ENCODE measurements at places on chromosomes 1 and 21.

GRCh38 chr1:24905355-24905978 is 24.6 kb downstream of the RUNX3 start:
- no peak for DNase-seq

GRCh38 chr1:237141502-237141901 is 99.5 kb downstream of the RYR2 start:
- no peak for DNase-seq

- no peak for DNase-seq
Measured at GRCh38 chr1:88731475-88732269, 47.6 kb downstream of the PKN2 start.

GRCh38 chr1:183699616-183700160 is 46.6 kb upstream of the APOBEC4 start:
- no peak for DNase-seq

GRCh38 chr1:111600886-111601386 is 18.7 kb upstream of the RAP1A start:
- DNase-seq, result no peak

GRCh38 chr1:30600258-30600657 is 123.1 kb downstream of the MATN1 start:
- no peak for DNase-seq

DNA sequence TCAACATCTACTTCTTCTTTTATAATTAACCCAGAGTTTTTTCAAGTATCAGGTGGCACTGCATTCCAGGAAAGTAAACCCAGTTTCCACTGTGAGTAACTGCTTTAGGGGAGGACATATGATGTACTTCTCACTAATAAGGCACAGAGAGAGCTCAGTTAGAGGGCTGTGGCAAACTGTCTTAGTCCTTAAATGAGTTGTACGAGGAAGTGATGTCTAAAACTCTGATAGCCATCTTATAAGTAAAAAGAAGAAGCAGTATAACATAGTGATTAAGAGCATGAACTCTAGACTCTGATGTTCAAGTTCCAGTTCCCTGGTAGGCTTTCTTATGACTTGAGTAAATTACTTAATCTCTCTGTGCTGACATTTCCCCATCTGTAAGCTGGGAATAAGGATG is 58.7 kb upstream of the PTGS2 start:
- DNase-seq, result no peak

DNA sequence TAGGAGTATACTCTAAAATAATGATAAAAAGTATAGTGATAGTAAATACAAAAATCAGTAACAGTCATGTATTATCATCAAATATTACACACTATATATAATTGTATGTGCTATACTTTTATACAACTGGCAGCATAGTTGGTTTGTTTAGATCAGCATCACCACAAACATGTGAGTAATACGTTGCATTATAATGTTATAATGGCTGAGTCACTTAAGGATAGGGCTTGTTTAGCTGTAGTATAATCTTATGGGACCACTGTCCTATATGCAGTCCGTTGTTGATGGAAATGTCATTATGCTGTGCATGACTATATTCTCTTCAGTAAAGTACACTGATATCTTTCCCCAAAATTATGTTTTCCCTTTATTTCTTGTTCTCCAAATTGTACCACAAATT is 92.8 kb downstream of the LYPLAL1 start:
- DNase-seq, result no peak

GRCh38 chr21:44492567-44493385 is 37.5 kb downstream of the LRRC3 start:
- no peak for DNase-seq

GRCh38 chr1:224783006-224783651 is 146.3 kb upstream of the DNAH14 start:
- DNase-seq, result no peak

DNA sequence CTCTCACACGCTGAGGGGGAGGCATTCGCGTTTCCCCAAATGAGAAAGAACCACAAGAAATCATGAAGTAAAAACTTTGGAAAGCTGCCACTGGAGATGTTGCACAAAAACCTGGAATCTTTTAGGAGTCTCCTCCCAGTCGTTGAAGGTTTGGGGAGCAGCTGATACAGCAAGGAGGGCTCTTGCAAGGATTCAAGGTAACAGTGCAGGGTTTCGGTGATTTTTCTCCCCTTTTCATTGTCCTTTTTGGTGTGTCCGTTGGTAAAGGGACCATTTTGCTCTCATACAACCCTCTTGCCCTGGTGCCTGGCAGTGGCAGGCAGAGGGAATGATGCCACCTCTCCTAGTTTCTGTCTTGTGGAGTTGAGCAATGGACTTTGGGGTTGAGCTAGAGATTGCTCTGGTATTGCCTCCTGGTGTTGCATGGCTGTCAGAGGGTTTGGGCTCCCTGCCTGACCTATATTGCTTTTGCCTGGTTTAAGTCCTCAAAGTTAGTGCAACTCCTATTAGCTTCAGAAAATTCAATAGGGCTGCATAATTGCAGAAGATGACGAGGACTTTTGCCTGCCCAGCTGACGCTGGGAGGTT is 872 bp downstream of the BRINP2 start:
- DNase-seq, result no peak

DNA sequence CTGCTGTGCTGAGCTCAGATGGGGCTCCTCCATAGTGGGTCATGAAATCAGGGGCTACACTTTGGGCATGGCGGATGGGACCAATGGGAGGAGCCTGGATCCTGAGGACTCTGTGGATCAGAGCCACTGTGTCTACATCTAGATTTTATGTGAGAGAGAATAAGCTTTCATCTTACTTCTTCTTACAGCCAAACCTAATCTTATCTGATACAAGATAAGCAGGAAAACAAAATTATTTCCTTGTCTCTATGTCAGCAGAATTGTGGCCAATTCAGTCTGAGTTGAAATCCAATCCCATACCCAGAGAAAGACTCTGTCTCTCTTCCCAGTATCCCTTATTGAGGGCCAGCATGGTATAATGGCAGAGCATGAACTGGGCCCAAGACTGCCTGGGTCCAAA is 56.2 kb downstream of the KIF14 start:
- DNase-seq, result no peak

- no peak for DNase-seq
Measured at GRCh38 chr21:26469789-26470188, 103.3 kb downstream of the CYYR1 start.

GRCh38 chr21:39904457-39904856 is 37.2 kb downstream of the PCP4 start:
- DNase-seq, result no peak

- peak; percentile 27 for DNase-seq
Measured at GRCh38 chr1:35544976-35545375, 12.2 kb downstream of the KIAA0319L start.

DNA sequence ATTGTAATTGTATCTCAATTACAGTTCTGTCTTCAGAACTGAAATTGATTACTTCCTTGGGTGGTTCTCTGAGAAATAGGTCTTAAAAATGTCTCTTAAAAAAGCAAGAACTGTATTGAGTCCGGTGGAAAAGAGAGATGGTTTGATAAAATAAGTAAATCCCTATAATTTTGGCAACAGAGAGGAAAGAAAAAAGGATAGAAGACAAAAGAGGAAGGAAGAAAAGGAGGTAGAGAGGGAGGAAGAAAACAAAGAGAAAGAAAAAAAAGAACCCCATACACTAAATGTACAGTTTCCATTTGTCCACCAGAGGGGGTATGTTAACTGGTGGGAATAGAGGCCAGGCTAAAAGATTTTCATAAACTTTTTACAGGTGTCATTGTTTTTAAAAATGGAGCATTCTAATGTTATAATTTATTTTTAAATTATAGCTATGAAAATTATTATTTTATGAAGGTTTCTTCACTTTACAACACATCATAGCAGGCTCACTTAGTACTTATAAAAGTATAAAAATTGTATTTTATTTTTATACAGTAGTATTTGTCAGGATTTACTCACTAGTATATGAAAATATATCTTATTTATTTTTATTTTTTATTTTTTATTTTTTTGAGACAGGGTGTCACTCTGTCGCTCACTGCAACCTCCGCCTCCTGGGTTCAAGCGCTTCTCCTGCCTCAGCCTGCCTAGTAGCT is 2.1 kb upstream of the UBE2T start:
- peak; percentile 76 for DNase-seq

DNA sequence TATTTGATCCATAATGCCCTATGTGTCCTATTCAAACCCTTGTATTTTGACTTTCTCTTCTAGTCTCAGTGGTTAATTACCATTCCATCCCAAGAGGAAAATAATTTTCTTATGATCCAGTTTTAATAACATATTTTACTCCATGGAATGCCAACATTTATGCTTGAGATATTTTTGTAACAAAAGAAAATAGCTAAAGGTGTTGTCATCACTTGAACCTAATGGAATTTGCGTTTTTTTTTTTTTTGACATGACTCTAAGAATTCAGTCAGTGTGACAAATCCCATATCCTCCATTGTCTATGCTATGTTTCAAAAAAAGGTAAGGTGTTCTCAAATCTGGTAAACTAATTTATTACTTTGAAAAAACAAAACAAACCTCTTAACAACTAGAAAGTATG is 324.1 kb upstream of the ADAMTS5 start:
- DNase-seq, result no peak

DNA sequence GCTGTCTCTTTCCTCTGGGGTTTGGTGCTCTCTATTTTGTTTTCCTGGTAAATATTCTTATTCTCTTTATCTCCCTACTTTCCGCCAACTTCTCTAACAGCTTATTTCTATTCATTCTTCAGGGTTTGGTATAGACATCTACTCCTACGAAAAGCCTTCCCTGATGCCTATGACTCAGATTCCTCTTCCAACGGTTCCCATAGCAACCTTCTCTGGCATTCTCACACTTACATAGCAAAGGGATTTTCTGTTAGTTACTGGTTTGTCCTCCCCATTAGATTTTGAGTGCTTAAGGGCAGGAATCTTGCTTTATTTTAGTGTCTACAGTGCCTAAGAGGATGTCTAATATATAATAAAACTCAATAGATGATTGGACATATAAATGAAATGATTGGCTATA is 407.6 kb upstream of the DEPDC1 start:
- no peak for DNase-seq

GRCh38 chr1:229231754-229232119 is 39.2 kb upstream of the RAB4A start:
- no peak for DNase-seq

DNA sequence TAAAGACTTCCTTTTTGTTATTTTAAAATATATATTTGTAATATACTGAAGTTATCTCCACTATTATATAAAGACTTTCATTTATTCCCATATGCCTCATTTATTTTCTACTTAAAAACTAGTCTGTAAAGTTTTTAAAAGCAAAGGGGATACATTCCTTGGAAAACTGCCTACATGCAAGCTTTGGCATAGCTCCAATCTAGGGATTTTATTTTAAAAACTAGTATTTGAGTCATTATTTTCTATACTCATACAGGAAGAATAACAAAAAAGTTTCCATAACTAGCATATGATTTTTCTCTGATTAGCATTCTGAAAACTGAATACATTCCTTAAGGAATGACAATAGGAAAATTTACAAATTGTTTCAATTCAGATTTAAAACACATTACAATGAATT is 88.9 kb downstream of the COL24A1 start:
- DNase-seq, result no peak

- DNase-seq, result no peak
Measured at GRCh38 chr1:59391212-59392179, 94.6 kb downstream of the FGGY start.

- no peak for DNase-seq
Measured at GRCh38 chr1:51063121-51063520, 38.9 kb upstream of the C1orf185 start.

GRCh38 chr1:24134376-24134775 is 8.6 kb downstream of the IL22RA1 start:
- no peak for DNase-seq

DNA sequence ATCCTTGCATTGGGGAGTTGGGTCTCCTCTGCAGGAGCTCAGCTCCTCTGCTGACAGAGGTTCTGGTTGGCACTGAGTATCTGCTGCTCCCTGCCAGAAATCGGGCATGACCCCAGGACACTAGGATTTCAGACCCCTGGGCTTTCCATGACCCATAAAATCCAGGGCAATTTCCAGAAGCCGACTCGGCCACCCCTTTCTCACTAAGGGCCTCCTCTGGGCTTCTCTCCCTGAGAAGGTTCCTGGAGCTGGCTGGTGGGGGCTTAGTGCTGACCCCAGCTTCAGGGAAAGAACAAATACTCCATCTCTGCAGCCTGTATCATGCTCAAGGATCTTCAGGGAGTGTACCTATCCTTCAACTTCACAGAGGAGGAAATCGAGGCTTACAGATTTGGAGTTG is 603.4 kb downstream of the PTPRU start:
- no peak for DNase-seq

- no peak for DNase-seq
Measured at GRCh38 chr1:107499139-107499744, 358.4 kb downstream of the NTNG1 start.

DNA sequence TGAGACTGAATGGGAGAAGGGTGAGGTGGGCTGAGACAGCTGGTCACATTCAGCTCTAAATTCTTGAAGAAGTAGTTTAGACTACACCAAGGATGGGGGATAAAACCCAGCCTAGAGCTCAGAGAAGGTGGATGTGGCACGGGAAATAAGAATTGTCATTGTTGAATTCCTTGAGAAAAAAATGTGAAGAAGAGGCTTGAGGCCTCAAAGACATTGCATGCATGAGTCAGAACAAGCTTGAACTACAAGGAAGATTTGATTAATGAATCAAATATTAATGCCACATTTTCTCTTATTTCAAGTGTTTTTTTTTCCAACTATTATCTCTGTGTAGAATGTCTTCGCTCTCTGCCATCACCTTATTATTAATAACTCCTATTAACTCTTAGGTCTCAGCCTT is 58.9 kb downstream of the MAP3K7CL start:
- no peak for DNase-seq

GRCh38 chr1:238257018-238257621 is 366.4 kb upstream of the ZP4 start:
- DNase-seq, result no peak

- no peak for DNase-seq
Measured at GRCh38 chr1:245679821-245680780, 525.3 kb downstream of the KIF26B start.

DNA sequence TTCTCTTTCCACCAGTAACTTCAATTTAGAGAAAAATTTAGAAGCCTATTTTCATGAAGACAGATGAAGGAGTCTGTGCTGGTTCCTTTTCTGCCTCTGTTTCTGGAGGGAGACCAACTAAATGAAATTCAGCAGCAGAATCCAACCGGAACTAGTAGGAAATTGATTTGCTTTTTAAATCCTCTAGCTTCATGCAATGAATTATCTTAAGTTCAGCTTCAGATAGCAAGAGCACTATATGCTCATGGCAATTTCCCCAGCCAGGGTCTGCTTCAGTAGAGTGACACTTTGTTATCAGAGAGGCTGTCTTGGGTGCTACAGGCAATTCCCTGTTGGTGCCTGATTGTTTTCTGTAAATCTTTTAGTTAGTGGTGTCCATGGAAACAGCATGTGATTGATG is 189.7 kb downstream of the SLC35F3 start:
- DNase-seq, result no peak

- no peak for DNase-seq
Measured at GRCh38 chr21:26846036-26846931, 1.1 kb upstream of the ADAMTS1 start.

DNA sequence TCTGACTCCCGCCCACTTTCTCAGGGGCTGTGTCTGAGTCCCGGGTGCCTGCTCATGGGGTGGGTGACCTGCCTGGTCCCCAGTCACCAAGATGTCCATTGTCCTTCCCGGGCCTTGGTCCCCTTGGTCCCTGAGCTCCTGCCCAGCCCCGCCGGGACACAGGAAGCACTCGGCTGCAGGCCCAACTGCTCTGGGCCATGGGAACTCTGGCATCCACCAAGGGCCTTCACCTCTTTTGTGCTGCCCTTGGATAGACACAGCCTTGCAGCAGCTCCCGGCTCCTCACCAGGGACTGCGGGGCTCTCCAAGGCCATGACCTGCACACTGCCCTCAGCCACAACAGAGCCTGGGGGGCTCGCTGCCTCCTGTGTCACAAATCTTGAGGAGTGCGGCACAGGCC is 22.1 kb upstream of the MX1 start:
- no peak for DNase-seq

GRCh38 chr1:9825093-9826074 is 1.6 kb upstream of the CLSTN1 start:
- DNase-seq, result peak; percentile 19

All from NCI-H1436 (cell line).